ENCODE measurements at places on chromosomes 3 and 15. TPM values are rescaled to one million over a fixed set of nuclear protein-coding genes. Genes with fewer than 3 reads are reported as not detected.

DNA sequence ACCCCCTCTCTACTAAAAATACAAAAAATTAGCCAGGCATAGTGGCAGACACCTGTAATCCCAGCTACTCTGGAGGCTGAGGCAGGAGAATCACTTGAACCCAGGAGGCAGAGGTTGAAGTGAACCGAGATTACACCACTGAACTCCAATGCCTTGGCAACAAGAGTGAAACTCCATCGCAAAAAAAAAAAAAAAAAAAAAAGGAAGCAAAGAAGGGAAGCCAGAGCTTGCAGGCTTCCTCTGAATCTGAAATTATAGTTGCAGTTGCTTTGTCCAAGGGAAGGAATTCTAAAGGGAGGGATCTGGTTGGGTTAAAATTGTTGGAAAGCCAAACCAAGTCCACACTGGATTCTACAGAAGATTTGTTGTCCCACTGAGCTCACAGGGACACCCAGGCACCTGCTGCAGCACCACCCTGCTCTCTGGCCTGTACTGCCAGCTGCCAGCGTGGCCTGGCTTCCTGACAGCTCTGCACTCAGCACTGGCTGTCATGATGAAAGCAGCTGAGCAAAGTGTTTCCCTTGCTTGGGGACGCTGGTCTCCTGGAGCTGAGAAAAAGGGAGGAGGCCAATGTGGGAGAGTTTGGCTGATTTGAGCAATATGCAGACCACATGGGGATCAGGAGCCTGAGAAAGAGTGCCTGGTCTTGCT, 88.8 kb upstream of the HES1 start:
- no peak for DNase-seq

DNA sequence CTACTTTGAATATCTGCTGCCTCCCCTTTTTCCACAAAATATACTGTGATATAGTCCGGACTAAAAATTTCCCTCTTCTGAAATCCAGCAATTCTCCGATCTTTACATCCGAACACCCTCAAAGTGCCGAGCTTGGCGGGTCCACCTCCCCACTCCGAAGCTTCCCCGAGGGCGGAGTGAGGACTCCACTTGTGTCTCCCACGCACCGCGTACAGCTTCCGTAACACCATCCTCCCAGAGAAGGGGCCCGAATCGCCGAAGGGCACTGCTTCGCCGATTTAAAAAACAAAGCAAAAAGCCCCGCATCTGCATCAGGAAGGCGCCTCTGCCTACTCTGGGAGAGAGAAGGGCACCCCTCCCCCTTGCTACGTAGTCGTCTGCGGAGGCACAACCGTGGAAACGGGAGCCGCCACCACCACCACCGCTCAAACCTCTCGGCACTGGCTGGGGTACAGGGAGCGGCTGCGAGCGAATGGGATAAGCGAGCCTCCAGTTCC, 551 bp downstream of the NCBP2 start:
- DNase-seq: no peak

DNA sequence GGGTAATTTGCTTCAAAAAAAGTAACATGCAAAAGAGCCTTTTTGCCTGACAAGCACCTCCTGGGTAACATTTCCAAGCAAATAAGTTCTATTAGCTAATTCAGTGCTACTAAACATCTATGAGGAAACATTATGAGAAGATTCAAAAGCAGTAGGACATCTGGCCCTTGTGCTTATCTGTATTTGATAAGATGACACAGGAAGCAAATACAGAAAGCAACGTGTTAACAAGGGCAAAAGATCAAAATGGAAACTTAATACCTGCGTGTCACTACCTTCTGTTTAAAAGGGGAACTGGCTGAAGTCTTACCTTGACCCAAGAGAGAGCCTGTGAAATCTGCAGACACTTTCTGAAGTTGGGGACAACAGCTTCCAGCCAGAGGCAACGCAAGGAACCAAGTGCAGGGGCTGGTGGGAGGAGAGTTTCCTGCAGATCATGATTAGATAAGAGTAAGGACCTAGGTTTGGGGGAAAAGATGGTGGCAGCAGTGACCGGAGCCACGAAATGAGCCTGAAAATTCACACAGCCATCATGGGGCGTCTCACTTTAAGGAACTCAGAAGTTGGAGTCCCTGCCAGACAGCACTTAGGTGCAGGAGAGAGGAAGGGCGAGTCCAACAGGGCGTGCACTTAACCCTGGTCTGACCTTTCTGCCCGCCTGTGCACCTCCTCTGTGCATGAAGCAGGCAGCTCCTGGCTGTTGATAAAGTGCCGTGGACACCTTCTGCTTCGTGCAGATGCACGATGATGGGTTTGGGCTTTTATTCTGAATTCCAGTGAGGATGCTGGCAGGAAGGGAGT, 153.6 kb upstream of the BHLHE40 start:
- no peak for DNase-seq

- DNase-seq: no peak
Measured at GRCh38 chr3:42216302-42216701, 49.7 kb downstream of the CCK start.

- DNase-seq: no peak
Measured at GRCh38 chr3:14550181-14550580, 10.0 kb upstream of the GRIP2 start.

- DNase-seq: no peak
Measured at GRCh38 chr15:63889831-63890230, 56.1 kb upstream of the HERC1 start.

GRCh38 chr3:132292042-132292441, 25.2 kb upstream of the ACP3 start:
- no peak for DNase-seq

- no peak for DNase-seq
Measured at GRCh38 chr3:188649521-188649920, 495.6 kb downstream of the LPP start.

GABRG3 gene
- total RNA-seq: not detected

GOLGA8O gene
- total RNA-seq: 0.13 TPM

CERS3 gene
- total RNA-seq: not detected

SENP2 gene
- total RNA-seq: 18.6 TPM

GP9 gene
- total RNA-seq: not detected

TEX9 gene
- 0.26 TPM for total RNA-seq

MYZAP gene
- 45.7 TPM for total RNA-seq

ARL14 gene
- not detected for total RNA-seq

C3orf22 gene
- not detected for total RNA-seq

GPR171 gene
- not detected for total RNA-seq

GRK7 gene
- not detected for total RNA-seq

Measured in dermis microvascular lymphatic vessel endothelial cell (primary cell).